Cerebellar cortex (tissue), 1 donor: ENCODE measurements at places on chromosomes 7 and 10.

- no peak for DNase-seq
Observed at GRCh38 chr10:103696411-103697145, 158.8 kb downstream of the SH3PXD2A start.

DNA sequence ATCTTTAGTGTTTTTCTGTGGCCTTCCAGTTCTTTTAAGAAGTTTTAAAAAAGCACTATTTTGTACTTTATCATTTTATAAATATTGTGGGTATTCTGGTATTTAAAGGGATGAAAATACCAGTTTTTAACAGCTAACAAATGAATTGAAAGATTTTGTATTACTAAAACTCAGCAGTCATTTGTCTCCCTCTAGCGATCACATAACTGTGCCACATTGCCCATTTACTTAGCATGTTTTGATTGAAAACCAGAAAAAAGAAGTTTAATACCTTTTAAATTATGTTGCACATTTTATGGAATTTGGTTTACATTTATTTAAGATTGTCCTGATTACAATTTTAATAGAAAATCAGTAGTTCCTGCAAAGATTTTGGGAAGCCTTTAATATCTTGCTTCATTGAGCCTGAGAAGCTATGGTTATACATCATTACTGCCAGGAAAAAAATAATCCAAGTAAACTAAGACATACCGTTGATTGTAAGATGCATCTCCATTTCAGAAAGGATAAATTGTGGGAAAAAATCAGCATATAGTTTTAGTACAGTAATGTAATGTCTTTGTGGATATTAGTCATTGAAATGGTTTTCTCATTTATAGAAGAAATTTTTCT lies 34.9 kb downstream of the TAX1BP1 start:
- DNase-seq, result peak; percentile 25

DNA sequence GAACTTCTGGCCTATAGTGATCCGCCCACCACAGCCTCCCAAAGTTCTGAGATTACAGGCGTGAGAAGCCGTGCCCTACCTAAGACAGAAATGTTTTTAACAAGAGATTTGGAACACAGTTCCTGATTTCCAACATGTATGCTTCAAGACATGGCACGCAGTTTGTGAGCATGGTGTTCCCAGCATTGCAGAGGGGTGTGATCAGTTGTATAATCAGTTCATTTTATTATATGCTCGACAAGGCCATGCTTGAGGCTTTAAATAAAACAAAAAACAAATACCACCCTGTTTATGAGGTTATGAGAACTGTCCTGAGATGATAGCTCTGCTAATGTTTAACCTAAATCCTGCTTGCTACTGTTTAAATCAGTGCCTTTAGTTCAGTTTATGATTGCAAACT lies 60.2 kb downstream of the TASOR2 start:
- no peak for DNase-seq

DNA sequence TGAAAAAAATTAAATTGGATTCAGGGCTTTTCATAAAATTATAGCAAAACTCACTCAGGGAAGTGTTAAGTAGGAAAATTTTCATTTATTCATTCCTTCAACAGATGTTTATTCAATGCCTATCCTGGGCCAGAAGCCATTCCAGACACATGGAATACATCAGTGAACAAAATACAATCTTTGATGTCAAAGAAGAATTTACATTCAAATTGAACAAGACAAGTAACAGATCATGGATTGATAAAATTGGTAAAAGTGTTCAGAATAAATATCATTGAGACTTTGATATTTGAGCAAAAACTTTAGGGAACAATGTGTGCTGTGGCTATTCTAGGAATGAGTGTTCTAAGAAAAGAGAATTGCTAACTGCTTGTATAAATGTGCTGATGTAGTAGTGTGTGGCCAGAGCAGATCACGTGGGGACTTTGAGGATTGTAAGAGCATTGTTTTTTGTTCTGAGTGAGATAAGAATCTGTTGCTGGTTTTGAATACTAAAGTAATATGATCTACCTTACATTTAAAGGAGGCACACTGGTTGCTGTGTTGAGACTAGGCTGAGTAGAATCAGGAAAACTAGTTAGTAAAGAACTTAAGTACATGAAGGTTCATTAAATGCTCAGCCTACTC lies 957.2 kb downstream of the PCDH15 start:
- DNase-seq, result no peak

DNA sequence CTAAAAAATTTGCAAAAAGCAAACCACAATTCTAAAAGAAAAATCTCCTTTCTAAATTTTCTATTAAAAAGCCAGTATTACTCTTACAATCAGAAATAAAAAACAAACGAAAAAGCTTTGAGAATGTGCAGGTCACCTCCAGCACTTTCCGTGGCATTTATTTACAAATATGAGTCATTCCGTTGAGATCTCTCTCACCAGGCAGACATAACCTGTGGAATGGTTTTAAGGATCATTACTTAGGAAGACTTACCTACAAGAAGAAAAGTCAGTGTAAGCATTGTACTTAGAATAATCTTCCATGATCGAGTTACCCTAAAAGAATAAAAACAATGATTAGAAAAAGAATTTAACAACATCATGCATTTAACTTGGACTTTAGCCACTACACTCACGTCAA lies 3.3 kb downstream of the SUN3 start:
- no peak for DNase-seq

DNA sequence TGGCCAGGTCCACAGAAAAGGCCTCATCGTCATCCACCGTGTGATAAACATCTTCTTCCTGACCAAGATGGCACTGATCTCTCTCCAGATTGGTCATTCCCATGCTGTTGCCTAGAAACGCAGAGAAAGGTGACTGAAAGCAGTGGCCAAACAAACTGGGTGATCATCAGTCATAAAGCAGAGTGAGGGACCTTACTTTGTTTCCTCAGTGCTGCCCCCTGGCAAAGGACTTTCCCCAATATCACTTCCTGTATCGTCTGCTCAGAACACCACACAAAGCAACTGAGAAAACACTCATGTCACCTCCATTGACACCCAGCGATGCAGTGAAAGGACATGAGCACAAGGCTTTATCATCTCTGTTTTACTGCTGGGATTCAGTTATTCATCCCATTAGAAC lies 40.0 kb upstream of the TM9SF3 start:
- DNase-seq, result no peak
